Stimulated activated CD4-positive, alpha-beta T cell treated with anti-CD3 and anti-CD28 coated beads, Interleukin-1b, Interleukin-23, amount 100 ng/mL, for 1 hour (primary cell): ENCODE measurements at places on chromosomes 1 and 21.
A peak's percentile ranks its signal among the peaks of the same experiment; 100 is the strongest.

DNA sequence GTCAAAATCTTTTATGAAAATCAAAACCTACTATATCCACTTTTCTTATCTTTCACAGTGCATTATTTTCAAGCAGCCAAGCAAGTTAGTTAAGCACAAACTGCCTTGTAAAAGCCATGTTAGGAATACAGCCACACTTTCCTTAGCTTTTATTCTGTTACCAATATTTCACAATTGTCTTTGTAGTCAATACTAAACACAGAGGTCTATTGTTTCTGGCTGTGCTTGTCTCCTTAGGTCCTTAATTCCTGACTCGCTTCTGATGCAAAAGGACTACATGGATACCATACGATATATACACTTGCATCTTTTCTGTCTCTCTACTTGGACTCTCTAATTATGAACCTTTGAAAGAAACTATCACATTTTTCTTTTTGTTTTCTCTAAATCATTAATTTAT lies 331.8 kb downstream of the NEGR1 start:
- no peak for DNase-seq

DNA sequence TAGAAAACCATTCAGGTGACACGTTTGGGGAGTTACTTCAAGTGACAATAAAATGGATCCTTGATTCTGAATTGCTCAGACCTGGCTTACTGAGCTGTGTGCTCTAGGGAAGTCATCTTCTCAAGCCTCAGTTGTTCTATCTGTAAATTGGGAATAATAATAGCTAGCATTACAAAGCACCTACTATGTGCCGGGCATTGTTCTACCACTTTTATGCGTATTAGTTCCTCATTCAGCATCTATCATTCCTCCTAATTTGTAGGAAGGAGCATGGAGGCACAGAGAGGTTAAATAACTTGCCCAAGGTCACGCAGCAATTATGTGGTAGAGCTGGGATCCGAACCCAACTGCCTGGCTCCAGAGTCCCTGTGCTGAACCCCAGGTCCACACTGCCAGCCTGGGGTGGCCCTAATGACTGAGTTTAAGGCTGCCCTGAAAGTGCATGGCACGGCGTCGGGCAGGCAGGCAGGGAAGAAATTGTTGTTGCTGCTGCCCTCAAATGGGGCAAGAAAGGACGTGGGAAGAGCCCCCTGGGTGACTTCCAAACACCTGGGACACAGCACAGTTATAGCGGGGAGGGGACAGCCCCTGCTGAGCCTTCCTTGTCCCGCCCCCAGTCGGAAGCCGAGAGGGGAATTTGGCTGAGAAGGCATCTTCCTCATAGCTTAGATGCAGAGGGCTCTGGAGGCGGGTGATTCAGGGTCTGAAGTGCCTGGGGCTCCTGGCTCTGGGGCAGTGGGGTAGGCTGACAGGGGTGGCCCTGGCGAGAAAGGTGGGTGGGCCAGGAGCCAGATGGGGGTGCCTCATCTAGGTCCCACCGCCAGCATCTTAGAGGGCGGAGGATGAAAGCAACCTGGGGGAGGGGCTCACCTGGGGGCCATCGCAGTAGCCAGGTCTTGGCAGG lies 86.5 kb upstream of the IFFO2 start:
- no peak for DNase-seq

GRCh38 chr21:16427587-16428087 lies 697.9 kb downstream of the USP25 start:
- no peak for DNase-seq

DNA sequence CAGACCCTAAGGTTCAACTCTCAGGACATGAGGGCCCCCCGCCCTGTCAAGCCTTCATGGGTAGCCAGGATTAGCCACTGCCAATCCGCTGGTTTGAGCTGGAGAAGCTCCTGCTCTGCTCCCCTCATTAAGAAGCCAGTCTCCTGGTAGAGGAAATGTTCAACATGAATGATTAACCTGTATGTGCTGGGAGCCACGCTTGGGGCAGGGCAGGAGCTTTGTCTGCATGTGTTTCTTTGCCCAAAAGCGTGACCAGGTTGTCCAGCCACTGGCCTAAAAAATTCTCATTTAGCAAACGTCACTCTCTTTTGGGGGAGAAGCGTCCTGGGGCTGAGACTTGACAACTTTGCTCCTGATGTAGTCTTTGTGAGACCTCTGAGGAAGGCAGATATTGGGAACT lies 96.5 kb downstream of the RRAGC start:
- no peak for DNase-seq

- DNase-seq = no peak
Measured at GRCh38 chr1:184262109-184262508, 124.7 kb upstream of the C1orf21 start.

DNA sequence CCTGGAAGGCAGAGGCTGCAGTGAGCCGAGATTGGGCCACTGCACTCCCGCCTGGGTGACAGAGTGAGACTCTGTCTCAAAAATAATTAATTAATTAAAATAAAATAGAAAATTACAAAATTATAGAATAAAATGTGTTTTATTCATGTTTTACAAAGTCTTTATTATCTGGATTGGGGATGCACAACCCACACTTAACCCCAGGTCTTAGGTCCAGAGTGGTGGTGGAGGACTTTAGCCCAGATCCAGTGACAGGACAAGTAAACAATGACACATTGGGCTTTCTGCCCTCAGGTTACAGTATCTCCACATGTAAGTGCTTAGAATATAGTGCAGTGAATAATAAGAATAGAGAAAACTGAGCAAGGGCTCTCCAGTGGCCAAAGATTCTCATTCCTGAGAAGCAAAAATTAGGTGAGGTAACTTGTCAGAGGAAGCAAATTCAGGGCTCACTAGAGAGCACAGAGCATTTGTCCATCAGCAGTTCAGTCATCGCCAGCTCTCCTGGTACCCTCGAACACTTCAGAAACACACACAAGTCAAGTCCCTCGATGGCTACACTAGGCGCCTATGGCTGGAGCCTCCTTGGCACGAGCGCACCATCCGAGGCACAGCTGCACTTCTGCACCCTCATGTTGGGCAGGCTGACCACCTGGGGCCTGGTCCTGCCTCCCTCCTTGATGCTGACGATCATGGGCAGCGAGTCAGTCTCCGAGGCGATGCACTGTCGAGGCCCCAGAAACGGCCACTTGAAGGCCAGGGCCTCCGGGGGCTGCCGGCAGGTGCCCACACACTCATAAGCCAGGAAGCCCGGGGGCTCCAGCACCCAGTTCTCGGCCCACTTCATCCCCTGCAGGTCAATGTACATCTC lies 2.6 kb downstream of the LEFTY1 start:
- no peak for DNase-seq

DNA sequence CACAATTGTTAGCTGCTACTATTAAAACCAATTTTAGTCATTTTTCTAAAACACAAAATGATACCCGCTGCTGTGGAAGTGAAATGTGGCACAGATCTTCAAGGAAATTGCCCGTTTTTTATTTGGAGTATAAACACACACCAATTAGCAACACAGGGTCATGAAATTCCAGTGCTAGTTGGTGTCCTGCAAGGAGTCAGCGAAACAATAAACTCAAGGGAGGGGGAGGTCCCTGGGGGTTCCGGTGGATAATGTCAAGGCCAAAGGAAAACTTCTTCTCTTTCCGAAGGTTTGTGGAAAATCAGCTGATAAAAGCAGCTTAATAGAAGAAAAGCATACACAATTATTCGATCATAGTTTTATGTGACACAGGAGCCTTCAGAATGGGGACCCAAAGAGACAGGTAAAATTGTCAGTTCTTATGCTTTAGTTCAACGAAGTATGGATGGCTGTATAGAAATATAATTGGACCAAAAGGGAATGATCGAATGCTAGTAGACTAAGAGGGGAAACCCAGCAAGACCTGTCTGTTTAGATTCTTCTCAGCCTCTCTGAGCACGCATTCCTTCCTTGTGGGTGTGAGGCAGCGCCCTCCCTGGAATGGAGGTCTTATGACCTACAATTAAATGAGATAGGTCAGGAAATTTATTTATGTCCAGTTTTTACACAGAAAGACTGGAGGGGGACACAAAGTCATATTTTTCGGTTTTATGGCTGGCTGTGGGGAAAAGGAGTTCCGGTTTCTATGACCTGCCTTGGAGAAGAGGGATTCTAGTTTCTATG lies 65.9 kb downstream of the KCNK1 start:
- DNase-seq = no peak

DNA sequence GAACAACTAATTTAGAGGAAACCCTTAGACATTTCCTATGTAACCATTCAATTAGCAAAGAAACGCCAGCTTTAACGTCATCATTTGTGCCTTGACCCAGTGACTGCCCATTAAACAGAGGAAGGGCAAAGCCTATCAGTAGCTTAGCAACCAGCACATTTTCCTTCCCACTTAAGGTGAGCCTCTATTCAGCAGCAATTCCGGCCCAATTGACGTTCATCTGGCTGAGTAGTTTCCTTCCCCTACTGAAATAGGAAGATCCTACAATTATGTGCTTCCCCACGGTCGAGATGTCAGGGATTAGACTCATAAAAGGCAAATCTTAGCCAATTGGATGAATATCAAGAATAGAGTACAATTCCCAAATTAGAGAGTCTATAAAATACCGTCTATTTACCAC lies 482.1 kb upstream of the ADAMTS5 start:
- DNase-seq = no peak

- DNase-seq = no peak
Measured at GRCh38 chr21:35088319-35088771, 39.2 kb upstream of the RUNX1 start.

- DNase-seq = no peak
Measured at GRCh38 chr21:26191609-26192008, 21.0 kb upstream of the APP start.

DNA sequence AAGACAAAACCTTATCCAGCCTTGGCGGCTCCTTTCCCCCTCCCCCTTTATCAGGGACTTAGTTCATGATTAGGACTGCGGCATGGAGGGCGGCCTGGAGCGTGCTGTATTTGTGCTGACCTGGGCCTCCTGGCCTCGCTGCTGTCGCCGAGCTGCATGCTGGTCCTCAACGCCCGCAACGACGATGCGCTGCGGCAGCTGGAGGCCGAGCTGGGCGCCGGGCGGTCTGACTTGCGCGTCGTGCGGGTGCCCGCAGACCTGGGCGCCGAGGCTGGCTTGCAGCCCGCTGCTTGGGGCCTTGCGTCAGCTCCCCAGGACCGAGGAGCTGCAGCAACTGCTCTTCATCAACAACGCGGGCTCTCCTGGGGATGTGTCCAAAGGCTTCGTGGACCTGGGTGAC lies 70.9 kb downstream of the TM2D1 start:
- no peak for DNase-seq

- no peak for DNase-seq
Measured at GRCh38 chr1:158119976-158120653, 60.6 kb upstream of the CD1D start.

DNA sequence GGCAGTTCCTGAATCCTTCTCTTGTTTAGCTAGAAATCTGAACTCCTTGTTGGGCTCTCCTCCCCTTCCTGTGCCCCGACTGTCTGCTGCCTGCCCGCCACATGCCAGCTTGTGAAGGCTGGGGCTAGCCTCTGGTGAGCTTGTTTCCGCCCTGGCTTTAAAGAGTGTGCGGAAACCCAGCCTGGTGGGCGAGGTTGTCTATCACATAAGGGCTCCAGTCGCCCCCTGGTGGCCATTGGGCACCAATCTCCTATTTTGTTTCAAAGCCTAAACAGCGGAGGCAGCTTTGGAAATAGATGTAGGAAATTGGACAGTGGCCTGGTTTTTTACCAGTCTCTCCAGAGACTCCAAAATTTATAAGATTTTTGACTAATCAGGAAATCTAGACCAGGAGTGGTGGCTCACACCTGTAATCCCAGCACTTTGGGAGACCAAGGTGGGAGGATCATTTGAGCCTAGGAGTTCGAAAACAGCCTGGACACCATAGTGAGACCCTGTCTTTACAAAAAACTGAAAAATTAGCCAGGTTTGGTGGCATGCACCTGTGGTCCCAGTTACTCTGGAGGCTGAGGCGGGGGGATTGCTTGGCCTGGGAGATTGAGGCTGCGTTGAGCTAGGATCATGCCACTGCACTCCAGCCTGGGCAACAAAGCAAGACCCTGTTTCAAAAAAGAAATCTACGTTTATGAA lies 9.8 kb downstream of the ATP8B2 start:
- peak; percentile 81 for DNase-seq

DNA sequence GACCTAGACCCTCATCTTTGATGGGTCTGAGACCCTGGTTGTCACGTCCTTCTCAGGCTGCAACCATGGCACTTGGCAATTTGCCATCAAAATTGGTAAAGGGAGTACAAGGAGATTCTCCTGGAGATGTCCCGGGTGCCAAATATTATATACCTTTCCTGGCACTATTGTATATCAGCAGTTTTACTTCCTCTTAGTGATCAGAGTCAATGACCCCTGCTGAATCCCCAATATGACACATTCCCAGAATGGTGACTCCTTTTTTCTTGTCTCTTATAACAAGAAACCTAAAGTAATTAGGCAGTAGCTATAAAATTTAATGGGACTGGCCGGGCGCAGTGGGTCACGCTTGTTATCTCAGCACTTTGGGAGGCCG lies 39.6 kb upstream of the CDC42BPA start:
- DNase-seq = no peak

- DNase-seq = no peak
Measured at GRCh38 chr1:234836045-234836681, 226.2 kb upstream of the IRF2BP2 start.

DNA sequence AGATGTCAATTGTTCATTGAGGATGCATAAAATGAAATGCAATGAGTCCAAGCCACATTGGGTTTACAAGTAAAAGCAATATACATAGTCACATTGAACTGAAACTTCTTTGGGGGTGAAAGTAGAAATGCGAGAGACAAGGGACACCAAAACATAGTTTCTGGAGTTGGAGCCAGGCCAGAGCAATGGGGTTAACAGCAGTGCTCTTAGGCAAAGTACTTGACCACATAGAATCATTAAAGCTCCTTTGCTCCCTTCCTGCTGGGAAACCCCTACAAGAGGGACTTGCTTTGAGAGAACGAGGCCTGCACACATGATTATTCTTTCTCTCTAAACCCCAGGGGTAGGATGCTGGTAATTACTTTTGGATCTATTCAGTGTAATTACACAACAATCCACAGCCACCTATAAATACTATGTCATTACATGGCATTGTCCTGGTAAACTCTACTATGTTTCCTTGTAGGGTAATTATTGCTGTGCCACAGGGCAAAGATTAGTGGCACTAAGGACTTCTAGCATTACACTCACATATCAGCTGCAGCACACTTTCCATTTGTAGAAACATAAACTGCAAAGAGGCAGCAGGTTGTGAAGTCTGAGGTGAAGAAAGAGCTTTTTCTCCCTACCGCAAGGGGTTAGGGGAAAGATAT lies 421.6 kb upstream of the PBX1 start:
- no peak for DNase-seq

DNA sequence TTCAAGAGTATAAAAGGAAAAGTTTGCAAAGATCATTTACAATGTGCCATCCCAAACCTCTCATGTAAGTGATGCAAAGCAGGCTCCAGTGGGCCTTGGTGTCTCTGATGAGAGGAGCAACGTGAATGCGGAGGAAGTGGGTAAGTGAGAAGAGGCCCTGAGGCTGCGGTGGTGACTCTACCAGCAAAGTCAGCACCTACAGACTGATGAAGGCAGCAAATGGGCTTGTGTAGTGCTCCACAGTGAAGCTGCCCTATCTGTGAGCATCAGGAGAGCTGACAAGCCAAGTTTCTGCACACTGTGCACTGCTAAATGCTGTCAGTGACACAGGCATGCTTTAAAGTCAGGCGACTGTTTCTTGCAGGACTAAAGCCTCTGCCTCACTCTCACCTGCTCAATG lies 15.6 kb upstream of the RAP1A start:
- peak; percentile 49 for DNase-seq
